ENCODE measurements at places on chromosomes 5 and 9.

DNA sequence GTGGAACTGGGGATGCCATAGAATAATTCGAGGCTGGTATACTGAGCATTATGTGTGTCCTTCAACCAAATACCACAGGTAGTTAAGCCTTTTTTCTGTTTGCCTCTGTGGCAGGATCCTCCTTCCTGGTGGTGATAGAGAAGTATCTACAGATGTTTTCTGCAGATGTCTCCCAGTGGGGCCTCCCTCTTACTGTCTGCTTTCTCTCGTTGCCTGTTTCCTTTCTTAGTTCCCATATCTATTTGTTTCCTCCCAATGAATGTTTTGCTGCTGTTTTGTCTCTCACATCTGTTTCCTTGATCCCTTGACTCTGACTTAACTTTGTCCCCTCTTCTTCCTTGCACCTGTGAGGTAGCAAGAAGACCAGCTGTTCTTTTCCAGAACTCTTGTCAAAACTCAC lies 130.9 kb upstream of the NUDT12 start:
- H3K4me1 ChIP-seq = no peaks in the 10 kb centered on the region
- no peaks in the 10 kb centered on the region for H3K27me3 ChIP-seq
- H3K36me3 ChIP-seq = no peaks in the 10 kb centered on the region
- H3K27ac ChIP-seq = no peak overlapping the region
- no peak overlapping the region for H3K4me3 ChIP-seq

DNA sequence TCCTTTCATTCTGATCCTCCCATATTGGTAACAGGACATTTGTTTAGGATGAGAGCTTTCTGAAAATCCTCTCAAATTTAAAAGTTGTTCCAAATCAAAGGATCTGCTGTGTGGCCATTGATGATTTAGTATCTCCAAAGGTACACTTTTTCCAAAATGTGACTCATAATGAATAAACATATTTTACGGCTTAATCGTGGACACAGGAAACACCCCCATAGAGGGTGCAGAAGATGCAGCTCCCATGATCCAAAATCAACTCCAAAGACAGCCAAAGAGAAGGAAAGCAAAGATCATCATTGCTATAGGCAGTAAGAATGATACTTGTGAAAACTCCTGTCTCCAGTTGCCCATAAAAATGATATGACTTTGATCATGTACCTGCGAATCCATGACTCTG lies 239.7 kb downstream of the PIK3R1 start:
- H3K27ac ChIP-seq = no peak overlapping the region
- peaks cover 16% of the 10 kb centered on the region for H3K4me1 ChIP-seq
- no peak for DNase-seq
- H3K4me3 ChIP-seq = no peak overlapping the region

DNA sequence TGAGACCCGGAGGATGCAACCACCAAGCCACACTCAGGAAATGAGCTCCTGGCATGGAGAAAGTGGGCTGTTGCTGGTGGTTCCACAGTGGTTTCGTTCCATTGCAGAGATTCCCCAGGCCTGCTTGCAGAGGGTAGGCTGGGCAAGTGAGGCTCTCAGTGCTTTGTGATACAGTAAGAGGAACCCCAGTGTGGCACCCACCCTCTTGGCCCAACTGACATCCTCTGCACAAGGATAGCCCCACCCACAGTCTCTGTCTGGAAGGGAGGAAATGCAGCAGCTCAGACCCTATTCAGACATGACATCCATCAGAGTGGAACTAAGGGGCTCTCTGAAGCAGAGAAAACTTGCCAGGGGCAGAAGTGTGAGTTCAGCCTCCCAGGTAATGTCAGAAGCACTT lies 69.6 kb upstream of the FSTL4 start:
- peaks cover 11% of the 10 kb centered on the region for H3K27me3 ChIP-seq
- H3K4me3 ChIP-seq = no peak overlapping the region
- no peaks in the 10 kb centered on the region for H3K4me1 ChIP-seq
- no peak overlapping the region for H3K27ac ChIP-seq
- no peak for DNase-seq

DNA sequence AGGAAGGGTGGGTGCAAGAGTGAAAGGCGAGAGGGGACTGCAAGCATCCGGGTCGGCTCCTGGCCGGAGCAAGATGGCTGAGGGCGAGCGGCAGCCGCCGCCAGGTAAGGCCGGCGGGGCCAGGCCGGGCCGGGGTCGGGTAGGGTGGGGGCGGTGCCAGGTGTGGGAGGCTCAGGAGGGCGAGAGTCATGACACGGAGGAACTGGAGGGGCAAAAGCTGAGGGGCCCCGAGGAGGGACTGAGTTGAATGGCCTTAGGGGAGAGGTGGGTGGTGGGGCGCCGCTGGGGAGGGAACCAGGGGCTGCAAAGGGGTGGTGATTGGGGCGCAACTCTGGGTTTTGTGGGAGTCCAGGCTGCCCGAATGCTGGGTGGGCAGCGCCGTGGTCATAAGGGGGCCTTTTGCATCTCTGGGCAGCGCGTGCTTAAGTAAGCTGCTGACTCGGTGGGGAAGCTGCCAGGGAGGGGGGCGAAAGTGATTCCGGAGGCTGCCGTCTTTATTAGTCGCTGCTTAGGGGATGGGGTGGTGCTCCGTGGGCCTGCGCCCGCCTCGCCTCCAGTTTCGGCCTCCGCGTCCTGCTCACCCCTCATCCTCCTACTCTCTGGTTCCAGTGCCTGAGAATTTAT lies 425 bp downstream of the PTPA start:
- peak overlapping the region; percentile 96 for H3K27ac ChIP-seq
- DNase-seq = peak; percentile 61
- H3K27me3 ChIP-seq = peaks cover 18% of the 10 kb centered on the region
- H3K4me3 ChIP-seq = peak overlapping the region; percentile 96
- H3K4me1 ChIP-seq = peaks cover 38% of the 10 kb centered on the region

Data from activated naive CD4-positive, alpha-beta T cell treated with anti-CD3 and anti-CD28 coated beads, Interleukin-2, amount 10 ng/mL, durations not matched to agents 7 days and 5 days (primary cell).